Caki2 (cell line): ENCODE measurements at places on chromosomes 5 and 9. TPM values are rescaled to one million over a fixed set of nuclear protein-coding genes. Genes with fewer than 3 reads are reported as not detected.

Gene FLT4
- total RNA-seq = 2.3 TPM in 1 of 2 replicates, not detected in the other

Gene DNAJC25
- total RNA-seq = 6.2 and 6.8 TPM in 2 replicates

- peak; percentile 8 for DNase-seq
Measured at GRCh38 chr5:84688566-84688965, 303.9 kb upstream of the EDIL3 start.

DNA sequence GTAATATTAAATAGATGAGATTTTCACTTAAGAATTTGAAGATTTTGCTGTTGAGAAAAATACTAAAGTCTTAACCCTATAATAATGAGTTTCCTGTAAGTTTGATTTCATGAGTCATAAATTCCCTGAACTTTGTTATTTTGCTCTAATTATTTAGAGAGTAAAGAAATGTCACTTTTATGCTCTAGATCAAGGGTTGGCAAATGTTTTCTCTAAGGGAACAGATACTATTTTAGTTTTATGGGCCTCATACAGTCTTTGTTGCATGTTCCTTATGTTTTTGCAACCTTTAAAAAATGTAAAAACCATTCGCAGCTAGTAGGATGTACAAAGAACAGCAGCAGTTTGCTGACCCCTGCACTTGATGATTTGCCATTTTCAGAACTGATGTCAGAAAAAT, 480 bp upstream of the TXNDC8 start:
- DNase-seq = no peak

- DNase-seq = no peak
Measured at GRCh38 chr9:77903666-77904285, 127.8 kb downstream of the GNAQ start.

- no peak for DNase-seq
Measured at GRCh38 chr9:37480759-37481158, 5.0 kb upstream of the POLR1E start.

- peak; percentile 42 for DNase-seq
Measured at GRCh38 chr9:16171911-16172310, 619.1 kb downstream of the CCDC171 start.
